ENCODE measurements at places on chromosomes 5 and 9.

GRCh38 chr5:139178935-139179334, 19.2 kb downstream of the SIL1 start:
- peak; percentile 18 for DNase-seq

DNA sequence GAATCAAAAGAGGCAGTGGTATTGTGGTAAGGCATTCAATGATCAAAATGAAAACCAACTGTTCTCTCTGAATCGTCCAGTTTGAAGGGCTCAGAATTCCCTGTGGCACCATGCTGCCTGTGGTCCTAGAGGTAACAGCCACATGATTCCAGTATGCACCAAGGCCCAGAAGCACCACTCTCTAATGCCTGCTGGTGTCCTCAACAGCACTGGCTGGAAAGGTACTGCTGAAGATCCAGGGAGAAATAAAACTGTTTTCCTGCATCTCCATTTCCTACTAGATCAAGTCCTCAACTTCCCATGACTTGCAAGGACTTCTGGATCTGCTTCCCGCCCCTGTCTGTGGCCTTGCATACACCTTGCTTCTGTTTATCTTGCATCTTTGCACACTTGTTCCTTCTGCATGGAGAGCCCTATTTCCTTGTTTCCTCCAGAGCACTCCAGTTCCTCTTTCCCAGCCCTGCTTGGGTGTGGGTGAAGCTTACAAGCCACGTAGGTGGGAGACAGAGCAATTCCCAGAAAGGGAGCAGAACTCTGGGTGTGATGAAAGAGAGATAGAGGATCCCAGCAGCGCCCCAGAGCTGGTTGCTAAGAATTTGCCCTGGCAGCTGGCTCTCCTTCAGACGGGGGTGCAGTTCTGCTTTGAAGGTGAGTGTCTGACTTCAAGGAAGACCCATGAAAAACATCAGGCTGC, 41.0 kb upstream of the EQTN start:
- DNase-seq, result no peak

GRCh38 chr9:96333958-96334357, 32.0 kb upstream of the HSD17B3 start:
- no peak for DNase-seq

DNA sequence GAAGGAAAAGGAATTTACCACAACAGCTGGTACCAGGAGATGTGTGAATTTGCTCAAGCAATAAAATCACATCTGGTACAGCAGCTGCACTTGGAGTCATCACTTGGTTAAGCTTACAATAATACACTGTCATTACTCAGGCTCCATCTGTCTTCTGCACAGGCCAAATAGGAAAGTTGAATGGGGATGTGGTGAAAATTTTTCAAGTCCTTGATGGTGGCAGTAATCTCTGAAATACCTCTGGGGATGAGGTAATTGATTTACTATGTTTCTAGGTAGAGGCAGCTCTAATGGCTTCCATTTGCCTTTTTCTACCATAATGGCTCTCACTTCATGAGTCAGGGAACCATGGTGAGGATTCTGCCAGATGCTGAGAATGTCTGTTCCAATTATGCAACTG, 206.8 kb upstream of the ATP10B start:
- DNase-seq, result no peak

DNA sequence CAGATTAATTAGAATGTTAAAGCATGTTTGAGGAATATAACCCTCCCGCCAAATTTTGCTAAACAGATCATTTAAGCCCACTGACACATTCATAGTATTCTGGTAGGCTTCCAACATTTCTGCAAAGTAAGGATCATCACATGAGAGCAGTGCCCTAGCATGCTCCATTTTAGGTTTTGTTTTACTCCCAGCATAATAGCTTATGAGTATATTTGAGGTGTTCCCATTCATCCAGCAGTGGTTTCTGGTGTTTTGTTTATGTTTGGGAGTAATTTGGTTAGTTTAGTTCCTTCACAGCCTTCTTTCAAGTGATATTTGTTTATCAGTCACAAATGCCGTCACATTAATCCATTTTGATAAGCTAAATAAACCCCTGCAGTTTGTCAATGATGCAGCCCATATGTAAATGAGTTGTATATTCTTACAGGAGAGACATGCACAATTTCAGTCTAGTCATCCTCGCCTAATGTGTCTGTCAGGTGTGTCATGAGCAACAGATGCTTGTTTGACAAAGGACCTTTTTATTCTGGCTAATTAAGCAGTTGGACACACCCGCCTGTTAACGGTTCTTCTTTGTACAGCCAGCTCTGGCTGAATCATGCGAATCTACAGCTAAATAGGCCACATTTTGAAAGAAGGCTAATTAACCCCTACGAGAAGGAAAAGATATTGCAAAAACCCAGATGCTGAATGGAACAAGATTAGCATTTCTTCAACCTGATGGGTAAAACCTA, 124.4 kb downstream of the RFX3 start:
- DNase-seq, result no peak

GRCh38 chr5:34684281-34684979, 28.3 kb downstream of the RAI14 start:
- peak; percentile 25 for DNase-seq

DNA sequence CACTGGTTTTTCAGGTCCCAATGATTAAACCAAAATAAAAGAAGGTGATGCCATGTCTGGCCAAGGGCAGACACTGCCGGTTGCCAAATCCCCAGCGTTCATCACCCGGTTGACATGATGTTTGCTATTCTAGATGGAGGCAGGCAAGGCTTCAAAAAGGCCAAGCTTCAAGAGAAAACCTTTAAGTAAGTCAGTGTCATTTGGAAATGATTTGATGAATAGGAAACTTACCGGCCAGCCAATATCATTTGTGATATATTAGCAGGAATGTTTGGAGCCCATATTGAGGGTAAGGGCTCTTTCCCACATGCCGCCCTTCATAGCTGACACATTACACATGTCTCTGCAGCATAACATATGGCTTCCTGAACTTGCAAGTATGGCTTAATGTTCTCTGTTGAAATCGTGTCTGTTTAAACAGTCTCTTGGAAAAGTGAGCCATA, 89.5 kb upstream of the TTC23L start:
- DNase-seq, result no peak

- DNase-seq, result no peak
Measured at GRCh38 chr5:156434471-156434870, 107.5 kb downstream of the SGCD start.

All from urothelium cell line (cell line).